CD4-positive, alpha-beta T cell treated with Interleukin-17A for 1 hour (primary cell): ENCODE measurements at places on chromosomes 3 and 15.

DNA sequence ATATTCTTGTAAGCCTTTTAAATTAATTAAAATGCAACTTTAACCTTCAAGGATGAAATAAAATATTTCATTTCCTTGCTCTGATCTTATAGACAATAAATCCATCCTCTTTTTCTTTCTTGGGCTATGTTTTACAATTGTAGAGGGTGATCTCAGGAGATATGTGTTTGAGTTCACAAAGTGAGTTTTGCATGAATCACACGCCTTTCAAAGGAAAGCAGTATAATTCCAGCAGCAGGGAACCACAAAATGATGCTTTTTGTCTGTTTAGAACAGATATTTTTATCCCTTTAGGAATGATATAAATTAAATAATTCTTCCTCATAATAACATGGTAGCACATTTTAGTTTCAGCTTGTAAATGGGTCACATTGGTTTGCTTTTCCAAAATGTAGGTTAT is 191.2 kb downstream of the SEMA6D start:
- DNase-seq: no peak

DNA sequence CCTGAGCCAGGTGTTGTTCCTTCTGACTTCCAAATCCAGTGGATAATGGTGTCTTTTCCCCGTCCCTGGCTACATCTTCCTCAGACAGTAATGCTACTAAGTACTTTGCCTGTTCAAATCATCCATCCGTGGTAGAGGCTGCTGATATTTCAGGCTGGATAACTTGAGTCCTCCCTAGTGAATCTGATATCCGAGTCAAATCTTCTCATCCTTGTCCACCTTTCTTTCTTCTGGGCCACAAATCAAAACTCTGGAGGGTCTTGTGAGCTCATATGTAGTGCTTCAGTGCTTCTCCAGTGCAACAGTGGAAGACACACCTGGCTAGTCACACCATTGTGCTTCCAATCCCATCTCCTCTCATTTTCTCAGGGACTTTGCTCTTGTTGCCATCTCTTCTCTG is 11.2 kb downstream of the SH3GL3 start:
- DNase-seq: no peak

GRCh38 chr3:196990601-196991007 is 22.0 kb upstream of the PIGZ start:
- no peak for DNase-seq

DNA sequence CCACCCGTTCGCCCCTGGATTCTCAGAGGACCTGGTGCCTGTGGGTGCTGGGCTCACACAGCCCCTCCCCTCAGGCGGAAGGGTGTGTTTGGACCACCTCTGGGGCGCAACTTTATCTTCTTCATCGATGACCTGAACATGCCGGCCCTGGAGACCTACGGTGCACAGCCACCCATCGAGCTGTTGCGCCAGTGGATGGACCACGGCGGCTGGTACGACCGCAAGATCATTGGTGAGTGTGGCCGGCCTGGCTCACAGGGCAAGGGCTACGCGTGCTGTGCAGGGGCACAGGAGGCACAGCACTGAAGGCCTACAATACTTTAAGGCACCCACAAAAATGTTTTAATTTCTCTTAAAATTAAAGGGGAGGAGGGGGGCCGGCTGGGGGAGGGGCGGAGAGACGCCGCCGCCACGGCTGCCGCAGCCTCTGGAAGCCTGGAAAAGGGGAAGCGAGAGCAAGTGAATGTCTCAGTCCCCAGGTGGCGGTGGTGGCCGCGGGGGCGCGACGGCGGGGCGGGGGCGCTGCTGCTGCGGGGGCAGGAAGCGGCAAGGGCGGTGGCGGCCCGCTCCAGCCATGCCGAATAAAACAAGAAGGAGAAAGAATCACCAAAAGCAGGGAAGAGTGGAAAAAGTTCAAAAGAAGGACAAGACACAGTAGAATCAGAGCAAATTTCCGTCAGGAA is 56.8 kb downstream of the DNAH1 start:
- DNase-seq: peak; percentile 18

GRCh38 chr3:178120367-178120766 is 415.9 kb upstream of the KCNMB2 start:
- no peak for DNase-seq

- no peak for DNase-seq
Observed at GRCh38 chr3:179227349-179227748, 23.6 kb downstream of the KCNMB3 start.

DNA sequence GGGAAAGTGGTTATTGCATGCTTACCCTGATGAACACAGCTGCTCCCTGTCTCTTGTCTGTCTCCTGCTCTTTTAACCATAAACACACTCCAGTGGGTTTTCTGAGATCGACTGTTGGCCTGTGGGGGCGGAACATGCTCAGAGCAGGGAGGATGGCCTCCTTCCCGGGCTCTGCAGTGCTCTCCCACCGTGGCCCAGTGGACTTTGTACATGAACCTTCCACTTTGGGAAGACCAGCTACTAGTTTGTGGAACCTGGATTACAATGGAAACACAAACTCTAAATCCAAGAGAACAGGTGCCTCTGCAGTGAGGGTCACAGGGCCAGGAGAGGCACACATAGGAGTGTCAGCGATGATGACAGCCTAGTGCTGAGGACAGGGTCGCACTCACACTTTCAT is 56.5 kb downstream of the KLF13 start:
- DNase-seq: no peak

GRCh38 chr3:151305775-151306151 is 10.9 kb downstream of the GPR87 start:
- DNase-seq: no peak

- no peak for DNase-seq
Observed at GRCh38 chr3:110454066-110454465, 617.5 kb upstream of the NECTIN3 start.

GRCh38 chr15:38307251-38307650 is 54.6 kb downstream of the SPRED1 start:
- no peak for DNase-seq

GRCh38 chr3:65138556-65138955 is 450.8 kb upstream of the ADAMTS9 start:
- DNase-seq: no peak

DNA sequence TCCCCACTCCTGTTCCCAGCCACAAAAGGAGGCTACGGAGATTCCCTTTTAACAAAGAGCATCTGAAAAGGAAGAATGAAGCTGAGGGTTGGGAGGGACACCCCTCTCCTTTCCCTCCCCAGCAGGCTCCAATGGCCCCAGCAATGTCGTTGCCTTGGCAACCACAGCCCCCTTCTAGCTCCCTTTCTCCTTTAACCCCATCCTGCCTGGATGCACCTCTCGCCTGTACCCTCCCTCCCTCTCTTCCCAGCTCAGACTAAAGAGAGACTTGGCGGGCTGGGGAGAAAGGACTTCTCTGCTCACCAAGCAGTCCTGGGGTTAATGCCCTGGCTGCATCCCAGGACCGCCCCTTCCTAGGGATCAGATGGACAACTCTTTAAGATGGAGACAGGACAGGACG is 7.1 kb upstream of the RPL29 start:
- no peak for DNase-seq

DNA sequence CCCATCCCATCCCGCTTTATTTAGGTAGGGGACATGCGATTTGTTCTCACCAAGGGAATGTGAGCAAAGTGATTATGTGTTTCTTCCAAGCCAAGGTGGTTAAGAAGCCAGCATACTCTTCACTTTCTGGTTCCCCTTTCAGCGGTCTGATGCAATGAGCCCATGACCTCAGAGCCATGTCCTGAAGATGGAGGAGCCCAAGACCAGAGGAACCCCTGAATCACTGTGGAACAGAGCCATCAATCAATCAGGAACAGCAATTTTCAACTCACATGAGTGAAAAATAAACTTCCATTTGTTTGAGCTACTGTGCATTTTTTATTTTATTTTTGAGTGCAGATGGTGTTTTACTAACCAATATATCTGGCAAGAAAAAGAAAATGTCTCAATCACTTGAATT is 10.8 kb downstream of the THRB start:
- no peak for DNase-seq

GRCh38 chr3:67599821-67600220 is 54.6 kb downstream of the SUCLG2 start:
- DNase-seq: no peak

DNA sequence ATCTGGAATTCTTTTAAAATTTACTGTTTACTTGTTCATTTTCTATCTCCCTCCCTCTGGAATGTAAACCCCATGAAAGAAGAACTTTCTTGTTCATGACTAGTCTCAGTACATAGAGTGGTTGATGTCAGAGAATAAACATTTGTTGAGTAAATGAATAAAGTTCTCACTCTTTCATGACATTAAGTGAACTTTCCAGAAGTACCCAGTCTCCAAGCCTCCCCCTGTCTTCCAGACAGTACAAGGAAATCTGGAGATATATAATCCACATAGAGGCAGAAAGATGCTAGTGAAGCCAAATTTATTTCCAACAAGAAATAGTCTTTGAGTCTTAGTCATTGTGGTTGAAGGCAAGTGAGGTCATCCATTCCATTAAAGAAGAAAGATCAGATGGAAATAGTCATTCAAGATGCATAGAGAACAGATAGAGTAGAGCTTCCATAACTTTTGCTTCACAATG is 71.5 kb upstream of the GALNT15 start:
- DNase-seq: no peak

- no peak for DNase-seq
Observed at GRCh38 chr3:168396861-168397260, 301.1 kb upstream of the GOLIM4 start.

DNA sequence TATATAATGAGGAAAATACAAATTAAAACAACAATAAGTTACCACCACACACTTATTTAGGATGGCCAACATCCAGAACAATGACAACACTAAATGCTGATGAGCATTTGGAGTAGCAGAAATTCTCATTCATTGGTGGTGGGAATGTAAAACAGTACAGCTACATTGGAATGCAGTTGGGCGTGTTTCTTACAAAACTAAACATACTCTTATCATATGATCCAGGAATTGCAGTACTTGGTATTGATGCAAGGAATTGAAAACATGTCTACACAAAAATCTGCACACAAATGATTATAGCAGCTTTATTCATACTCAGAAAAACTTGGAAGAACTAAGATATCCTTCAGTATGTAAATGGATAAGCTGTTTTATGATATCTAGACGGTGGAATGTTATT is 594.2 kb downstream of the ZBBX start:
- no peak for DNase-seq

DNA sequence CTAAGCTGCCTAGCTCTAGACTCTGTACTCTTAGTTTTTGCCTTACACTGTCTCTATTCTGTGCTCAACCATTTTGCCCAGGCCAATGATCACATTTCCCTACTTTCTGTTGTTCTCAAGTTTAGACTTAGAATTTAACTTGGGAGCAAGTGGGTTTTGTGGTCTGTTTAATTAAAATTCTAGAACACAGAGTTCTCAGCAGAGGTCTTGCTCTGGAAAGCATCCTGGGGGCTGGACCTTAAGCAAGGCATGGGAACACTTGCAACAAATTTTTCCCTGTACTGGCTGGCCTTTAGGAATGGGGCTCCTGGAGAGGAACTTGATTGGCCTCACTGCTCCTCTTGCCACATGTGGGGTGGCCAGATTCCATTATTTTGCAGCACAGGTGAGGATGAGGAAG is 236.3 kb upstream of the LRTM1 start:
- DNase-seq: no peak

- peak; percentile 6 for DNase-seq
Observed at GRCh38 chr3:130242850-130243569, 102.5 kb upstream of the COL6A5 start.

GRCh38 chr3:145903472-145904013 is 257.4 kb downstream of the PLOD2 start:
- no peak for DNase-seq

GRCh38 chr15:29226436-29227208 is 43.0 kb downstream of the NSMCE3 start:
- DNase-seq: no peak

GRCh38 chr3:175601521-175601920 is 742.4 kb downstream of the NAALADL2 start:
- no peak for DNase-seq

- DNase-seq: peak; percentile 6
Observed at GRCh38 chr3:148957586-148957985, 33.8 kb upstream of the GYG1 start.

DNA sequence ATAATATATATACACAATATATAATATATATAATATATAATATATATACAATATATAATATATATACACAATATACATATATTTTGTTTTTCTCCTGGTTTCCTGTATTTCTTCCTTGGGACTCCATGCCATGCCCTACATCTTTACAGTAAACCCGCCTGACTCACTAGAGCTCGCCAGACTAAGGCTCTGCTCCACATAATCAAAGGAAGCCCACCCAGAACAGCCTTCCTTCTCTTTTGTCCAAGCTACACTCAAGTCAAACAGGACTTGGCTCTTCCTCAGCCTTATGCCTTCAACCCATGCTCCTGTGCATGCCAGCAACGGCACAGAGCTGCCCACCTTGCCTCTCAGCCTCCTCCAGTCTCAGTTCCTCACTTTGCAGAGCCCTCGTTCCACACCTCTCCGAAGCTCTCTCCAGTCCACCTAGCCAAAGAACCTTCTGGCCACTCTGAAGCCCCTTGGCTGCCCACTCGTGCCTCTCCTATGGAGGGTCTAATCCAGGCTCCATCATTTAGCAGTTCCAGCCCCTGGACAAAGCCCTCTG is 109.1 kb downstream of the RFTN1 start:
- DNase-seq: no peak

- peak; percentile 58 for DNase-seq
Observed at GRCh38 chr3:187737368-187738070, 7.7 kb downstream of the BCL6 start.

DNA sequence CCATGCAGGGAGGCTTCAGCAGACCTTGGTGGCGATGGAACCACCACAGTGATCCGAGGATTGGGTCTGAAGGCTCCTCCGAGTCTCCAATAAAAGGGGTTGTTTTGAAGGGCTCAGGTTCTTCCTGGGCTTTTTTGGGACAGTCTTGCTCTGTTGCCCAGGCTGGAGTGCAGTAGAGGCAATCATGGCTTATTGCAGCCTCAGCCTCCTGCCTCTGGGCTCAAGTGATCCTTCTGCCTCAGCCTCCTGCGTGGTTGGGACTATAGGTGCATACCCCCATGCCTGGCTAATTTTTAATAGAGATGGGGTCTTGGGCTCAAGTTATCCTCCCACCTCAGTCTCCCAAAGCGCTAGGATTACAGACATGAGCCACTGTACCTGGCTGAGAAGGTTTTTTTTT is 84.8 kb downstream of the IGF1R start:
- DNase-seq: no peak

- DNase-seq: no peak
Observed at GRCh38 chr15:66883284-66883911, 181.4 kb downstream of the SMAD6 start.

GRCh38 chr3:187943677-187944389 is 198.6 kb upstream of the BCL6 start:
- DNase-seq: no peak

- no peak for DNase-seq
Observed at GRCh38 chr3:117990627-117991026, 1044.0 kb downstream of the IGSF11 start.

GRCh38 chr3:135157045-135157740 is 362.1 kb downstream of the EPHB1 start:
- no peak for DNase-seq

- no peak for DNase-seq
Observed at GRCh38 chr3:110419096-110419495, 652.5 kb upstream of the NECTIN3 start.

DNA sequence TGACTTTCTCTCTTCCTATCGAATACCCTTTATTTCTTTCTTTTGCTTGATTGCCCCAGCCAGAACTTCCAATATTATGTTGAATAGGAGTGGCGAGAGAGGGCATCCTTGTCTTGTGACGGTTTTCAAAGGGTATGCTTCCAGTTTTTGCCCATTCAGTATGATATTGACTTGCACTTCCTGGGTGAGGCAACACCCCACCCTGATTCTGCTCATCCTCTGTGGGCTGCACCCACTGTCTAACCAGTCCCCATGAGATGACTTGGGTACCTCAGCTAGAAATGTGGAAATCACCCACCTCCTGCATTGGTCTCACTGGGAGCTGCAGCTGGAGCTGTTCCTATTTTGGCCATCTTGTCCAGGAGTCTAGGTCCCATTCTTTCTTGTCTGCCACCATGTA is 44.8 kb upstream of the KCNH8 start:
- no peak for DNase-seq
